ENCODE measurements at places on chromosomes 12 and 14.

DNA sequence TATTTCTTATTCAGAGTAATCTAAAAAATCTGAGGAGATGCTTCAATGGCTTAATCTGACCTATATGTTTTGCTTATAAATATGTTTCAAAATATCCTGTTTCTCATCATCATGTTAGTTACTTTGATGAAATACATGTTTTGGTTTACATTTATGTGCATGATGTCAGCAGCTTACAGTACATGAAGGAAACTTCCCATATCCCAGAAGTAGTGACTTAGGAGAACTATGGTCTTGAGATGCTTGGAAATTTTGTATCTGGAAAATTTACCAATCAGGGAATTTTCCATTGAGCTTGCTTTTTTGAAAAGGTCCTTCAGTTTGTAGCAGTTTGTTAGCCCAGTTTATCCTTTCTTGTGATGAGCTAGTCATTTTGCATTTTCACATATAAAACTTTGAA, 73.3 kb downstream of the RASSF8 start:
- DNase-seq = no peak

- peak; percentile 54 for DNase-seq
Measured at GRCh38 chr12:42696406-42697149, 107.0 kb upstream of the PRICKLE1 start.

- peak; percentile 67 for DNase-seq
Measured at GRCh38 chr12:51320695-51321320, 3.2 kb downstream of the BIN2 start.

DNA sequence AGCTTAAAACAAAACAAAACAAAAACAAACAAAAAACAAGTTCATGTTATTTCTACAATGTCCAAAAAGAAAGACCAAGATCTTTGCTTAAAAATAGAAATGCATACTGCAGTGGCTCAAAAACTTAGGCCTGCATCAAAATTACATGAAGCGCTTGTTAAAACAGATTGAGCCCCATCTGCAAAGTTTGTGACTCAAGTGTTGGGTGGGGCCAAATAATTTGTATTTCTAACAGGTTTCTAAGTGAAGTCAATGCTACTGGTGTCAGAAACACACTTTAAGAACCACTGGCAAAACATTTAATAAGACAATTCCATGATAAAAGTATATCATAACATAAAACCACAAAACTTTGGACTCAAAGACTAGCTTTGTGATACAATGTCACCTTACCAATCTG, 105.6 kb downstream of the PAWR start:
- no peak for DNase-seq

DNA sequence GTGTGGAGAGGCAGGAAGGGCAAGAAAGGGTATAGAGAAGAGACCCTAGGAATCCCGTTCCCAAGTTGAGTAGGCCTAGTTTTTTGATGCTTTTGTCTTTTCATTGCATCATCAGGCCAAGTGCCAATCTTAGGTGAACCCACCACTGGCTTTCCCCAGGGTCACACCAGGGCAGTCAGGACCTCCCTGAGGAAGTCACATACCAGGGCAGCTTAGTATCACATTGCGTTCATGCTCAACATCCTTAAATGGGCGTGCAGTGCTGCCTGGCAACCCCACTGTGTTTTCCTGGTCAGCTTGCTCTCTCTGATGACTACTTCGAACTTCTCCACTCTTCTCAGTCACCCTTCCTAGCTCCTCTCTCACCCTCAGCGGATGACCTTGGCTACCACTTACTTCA, 9.0 kb downstream of the ASIC1 start:
- DNase-seq = peak; percentile 96

- DNase-seq = no peak
Measured at GRCh38 chr12:1560704-1561103, 33.7 kb downstream of the FBXL14 start.

DNA sequence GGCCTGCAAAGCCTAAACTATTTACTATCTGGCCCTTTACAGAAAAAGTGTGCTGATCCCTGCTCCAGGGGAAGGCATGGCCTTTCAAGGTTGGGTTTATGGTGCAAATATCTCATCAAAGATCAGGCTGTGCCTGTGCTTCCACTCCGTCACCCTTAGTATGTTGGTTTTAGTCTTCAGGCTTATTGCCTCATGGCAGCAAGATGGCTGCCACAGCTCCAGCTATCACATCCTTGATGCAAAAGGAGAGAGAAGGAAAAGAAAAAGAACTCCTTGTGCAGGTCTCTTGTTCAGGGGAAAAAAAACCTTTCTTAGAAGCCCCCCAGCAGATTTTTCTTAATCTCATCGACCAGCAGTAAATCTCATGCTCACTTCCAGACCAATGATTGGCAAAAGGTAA, 9.1 kb upstream of the HRK start:
- no peak for DNase-seq

GRCh38 chr12:90102957-90103652, 394.5 kb upstream of the ATP2B1 start:
- DNase-seq = peak; percentile 37

- no peak for DNase-seq
Measured at GRCh38 chr14:30748343-30748742, 126.0 kb upstream of the COCH start.

- peak; percentile 89 for DNase-seq
Measured at GRCh38 chr14:98952593-98953350, 319.2 kb downstream of the BCL11B start.

DNA sequence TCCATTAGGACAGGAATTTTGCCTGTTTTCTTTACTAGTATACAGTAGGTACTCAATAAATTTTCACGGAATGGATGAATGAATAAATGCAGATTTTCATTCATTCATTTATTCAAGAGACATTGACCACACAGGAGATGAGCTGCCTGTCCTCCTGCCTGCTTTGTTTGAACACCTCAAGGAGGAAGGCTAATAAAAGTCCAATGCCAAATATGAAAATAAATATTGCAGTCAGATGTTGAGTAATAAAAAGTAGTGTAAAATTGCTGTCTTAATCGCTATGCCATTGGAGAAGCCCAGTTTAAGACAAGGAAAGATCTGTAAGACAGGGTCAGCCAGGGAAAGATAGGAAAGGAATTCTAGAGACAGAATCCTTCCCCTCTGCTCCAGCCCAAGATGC, 47.4 kb downstream of the DYRK2 start:
- no peak for DNase-seq

GRCh38 chr14:72598306-72598705, 295.6 kb downstream of the DPF3 start:
- no peak for DNase-seq

GRCh38 chr12:103586791-103587370, at the start of gene STAB2:
STAB2 (plus strand) TSS chr12:103587273; CDS start chr12:103587477, 204 bp downstream.
- no peak for DNase-seq

- no peak for DNase-seq
Measured at GRCh38 chr12:63319386-63319785, 168.4 kb upstream of the AVPR1A start.

- DNase-seq = no peak
Measured at GRCh38 chr14:65637780-65638179, 225.2 kb downstream of the FUT8 start.

DNA sequence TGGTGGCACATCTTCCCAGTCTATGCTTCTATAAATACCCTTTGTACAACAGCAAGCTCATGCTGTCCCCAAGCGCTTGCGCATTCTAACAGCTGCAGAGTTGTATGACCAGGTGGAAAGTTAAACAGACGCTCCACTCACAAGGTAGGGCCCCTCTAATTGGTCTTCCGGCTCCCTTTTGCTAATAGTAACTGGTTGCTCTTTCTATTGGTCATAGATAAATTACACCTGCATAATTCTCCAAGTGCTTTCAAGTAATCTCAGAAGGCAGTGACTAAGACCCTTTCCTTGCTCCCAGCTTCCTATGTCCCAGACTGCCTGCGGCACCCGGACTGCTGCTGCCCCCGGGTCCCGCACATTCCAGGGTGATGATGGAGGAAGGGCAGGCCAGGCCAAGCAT, 6.1 kb upstream of the TSPAN9 start:
- DNase-seq = no peak

DNA sequence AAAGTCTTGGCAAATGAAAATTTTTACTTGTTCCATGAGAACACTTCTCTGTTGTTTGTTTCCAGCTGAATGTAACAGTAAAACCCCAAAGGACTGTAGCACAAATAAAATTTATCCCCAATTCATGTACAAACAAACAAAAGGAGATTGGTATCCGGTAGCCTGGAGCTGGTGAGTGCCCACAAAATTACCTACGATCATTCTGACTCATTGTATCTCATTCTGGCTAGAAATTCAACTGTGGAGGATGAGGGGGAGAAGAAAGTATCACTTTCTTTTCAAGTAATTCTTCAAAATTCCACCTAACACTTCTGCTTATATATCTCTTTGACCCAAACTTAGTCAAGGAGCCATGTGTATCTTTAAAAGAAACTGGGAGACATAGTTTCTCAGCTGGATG, 268.5 kb downstream of the ALG10B start:
- DNase-seq = no peak

DNA sequence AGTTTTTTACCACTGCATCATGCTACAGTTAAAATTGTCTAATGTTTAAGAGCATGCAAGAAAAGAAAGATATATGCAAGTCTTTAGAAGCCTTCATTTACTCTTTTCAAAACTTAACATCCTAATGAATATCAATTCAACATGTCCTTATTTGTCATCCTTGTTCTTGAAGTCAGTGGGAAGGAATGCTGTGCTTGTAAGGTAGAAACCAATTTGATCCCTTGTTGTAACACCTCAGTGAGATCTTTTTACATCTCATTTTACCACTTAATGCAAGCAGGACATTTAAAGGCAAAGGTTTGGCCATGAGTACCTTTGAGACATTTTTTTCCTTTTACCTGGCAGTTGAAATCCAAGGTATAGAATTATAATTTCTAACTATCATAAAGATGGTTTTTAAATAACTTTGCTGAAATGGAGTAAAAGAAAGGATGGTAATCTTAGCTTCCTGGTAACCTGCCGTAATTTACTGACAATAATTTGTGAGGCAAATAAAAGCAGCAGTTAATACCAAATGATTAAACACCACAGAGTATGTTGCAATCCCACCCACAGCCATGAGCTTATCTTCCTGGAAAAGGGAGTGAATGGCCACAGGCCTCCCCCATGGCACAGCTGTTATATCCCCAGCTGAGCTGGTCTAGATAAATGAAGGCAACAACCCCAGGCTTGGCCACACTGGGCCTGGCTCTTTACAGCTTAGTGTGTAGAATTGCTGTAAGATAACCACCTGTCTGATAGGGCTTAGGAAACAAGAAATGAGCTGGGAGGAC, 33.2 kb upstream of the STRN3 start:
- peak; percentile 54 for DNase-seq

DNA sequence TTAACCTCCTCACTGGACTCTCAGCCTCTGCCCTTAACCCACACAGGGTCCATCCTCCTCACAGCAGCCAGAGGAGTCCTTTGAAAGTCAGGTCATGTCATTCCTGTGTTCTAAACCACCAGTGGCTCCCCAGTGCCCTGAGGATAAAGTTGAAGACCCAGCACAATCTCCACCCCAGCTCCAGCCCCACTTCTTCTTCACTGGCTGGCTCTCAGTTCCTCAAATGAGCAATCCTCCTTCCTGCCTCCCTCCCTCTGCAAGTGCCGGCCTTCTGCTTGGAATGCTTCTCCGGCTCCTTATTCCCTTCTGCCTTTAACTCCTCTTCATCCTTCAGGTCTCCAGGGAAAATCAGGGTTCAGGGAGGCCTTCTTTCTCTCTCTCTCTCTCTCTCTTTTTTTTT, 32.0 kb upstream of the SPPL3 start:
- DNase-seq = no peak

GRCh38 chr12:123388177-123388950, 4.4 kb downstream of the KMT5A start:
- peak; percentile 72 for DNase-seq

DNA sequence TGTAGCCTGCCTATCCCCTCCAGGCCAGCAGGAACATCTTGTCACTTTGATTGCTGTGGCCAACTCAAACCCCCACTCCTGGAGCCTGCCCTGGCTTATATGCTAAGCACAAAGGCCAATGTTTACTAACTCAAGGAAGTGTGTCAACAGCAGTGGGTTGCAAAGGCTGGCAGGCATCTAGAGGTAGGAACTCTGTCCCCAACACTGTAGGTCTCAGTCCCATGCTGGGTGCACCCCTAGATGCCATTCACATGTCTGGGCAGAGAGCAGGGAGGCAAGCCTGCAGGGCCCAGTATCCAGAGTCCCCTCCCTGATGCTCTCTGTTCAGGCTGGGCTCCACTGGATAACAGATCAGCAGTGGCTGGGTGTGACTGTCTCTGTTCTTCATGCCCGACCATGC, 1.6 kb upstream of the HPD start:
- no peak for DNase-seq

DNA sequence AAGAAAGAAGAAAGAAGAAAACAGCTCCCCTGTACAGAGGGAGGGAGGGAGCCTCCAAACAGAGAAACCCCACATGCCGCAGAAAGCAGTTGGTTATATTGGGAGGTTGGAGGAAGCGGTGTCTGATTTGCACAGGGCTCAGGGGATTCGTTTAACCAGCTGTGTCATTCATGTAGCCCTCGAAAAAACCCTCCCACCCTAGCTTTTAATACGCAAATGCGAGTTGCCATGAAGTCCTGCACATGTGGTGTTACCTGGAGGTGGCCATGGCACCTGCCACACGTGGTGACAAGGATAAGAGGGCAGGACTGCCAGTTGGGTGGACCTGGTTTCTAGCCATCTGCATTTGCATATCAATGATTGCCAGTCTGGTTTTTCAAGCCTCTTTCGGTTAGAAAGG, 40.9 kb downstream of the TMEM30B start:
- DNase-seq = no peak

- no peak for DNase-seq
Measured at GRCh38 chr12:106498056-106498455, 84.7 kb upstream of the RFX4 start.

DNA sequence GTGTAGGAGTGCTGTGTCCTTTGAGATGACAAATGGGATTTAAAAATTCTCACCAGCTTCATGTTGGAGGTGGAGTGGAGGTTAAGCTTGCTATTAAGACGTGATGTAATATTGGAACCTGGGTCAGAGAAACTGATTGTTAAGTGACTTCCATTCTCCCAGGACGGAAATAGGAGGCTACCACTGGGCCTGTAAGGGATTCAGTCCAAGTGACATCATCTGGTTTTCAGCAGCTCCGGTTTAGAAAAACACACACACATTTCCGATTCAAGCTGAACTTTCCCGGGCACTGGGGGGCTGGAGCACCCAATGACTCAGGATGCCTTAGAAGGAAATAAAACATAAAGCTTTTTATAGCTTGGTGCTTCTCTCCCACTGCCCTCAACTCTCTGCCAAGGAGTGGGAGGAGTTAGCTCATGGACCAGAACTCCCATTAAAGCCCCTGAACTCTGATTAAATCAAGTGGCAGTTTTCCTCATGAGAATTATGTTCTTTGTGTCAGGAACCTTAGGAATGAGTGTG, 12.4 kb downstream of the CALM1 start:
- peak; percentile 97 for DNase-seq

- no peak for DNase-seq
Measured at GRCh38 chr12:81617915-81618314, 141.2 kb downstream of the PPFIA2 start.

DNA sequence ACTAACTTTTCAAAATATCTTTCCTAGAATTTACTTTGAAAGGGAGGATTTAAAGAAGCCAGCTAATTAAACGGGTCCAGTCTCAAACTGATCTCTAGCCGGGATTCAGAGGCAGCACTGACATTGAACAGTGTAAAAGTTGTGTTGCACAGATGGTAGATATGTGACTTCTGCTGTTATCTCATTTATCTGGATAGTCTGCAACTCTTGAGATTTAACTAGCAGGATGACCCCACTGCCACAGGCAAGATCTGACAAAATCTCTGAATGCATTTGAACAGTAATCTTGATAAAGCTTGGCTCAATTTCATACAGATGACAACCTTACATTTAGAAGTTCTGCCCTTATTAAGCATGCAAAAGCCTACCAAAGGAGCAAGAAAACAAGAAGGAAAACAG, 138.0 kb upstream of the CPNE8 start:
- DNase-seq = no peak

- no peak for DNase-seq
Measured at GRCh38 chr12:127771546-127771945, 495.4 kb upstream of the TMEM132C start.

Measured in fibroblast of skin of scalp (primary cell).